ENCODE measurements at places on chromosomes 16 and 17. TPM values are rescaled to one million over a fixed set of nuclear protein-coding genes. Genes with fewer than 3 reads are reported as not detected.

DNA sequence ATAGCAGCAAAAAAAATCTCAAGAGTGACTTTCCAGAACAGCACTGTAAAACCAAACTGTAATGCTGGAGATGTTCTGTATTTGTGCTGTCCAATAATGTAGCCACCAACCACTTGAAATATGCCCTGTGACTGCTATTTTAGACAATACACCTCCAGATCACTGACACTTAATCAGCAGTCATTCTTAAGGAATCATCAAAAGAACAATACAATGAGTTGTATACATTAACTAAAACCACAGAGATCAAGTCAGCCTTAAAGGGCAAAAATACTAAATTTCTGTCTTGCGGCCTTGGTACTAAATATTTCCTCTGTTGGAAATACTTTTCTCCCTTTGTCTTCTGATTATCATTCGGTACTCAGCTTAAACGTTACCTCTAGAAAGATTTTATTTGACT is 33.6 kb upstream of the ANKFY1 start:
- no peak for DNase-seq

GRCh38 chr16:71626018-71626857 is at the start of gene MARVELD3:
TSS of gene MARVELD3 (plus strand) at chr16:71626184. CDS start at chr16:71626230, 46 bp downstream.
- DNase-seq, result peak; percentile 87

- no peak for DNase-seq
Observed at GRCh38 chr17:74779948-74780400, 3.8 kb upstream of the NAT9 start.

DNA sequence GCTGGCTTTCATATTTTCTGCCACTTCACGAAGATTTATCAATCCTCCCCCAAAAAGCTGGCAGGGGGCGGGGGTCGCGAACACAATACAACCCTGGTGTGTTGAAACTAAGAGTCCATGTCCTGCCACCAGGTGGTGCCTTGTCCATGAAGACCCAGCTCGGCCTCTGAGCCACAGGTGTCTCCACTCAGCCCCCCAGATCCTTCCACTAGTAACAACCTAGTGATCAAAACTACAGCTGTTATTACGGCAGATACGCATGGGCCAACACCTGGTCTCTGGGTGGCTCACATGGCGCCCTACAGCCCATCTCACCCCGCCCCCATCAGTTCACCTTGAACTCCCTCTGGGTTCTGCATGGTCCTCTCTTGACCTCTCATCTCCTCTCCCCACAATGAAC is 27.7 kb downstream of the USP7 start:
- no peak for DNase-seq

DNA sequence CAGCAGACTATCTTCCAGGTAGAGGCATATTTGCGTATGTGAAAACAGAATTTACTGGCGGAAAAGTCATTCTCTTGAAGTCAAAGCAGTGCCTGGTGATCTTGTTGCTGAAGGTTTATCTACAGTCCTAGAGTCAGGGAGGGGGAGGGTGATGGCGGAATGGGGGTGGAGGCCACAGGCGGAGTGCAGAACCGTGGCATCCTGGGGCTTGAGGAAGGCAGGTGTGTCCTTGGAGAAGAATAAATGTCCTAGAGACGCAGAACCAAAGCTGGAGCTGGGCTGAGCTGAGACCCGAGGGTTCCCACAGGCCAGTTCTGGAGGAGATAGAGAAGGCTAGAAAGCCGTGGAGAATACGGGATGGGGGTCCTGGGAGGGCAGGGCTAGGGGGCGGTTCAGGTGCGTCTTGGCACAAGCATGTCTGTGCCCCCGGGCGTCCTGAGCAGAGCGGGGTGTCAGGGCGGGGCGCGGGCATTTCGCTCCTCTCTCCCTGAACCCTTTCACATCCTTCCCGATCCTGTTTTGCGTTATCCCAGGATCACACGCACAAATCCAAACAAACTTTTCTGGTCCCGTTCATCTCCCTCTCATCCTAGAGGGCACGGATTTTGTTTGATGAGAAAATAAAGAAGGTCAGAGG is 76.9 kb upstream of the CREBBP start:
- DNase-seq, result no peak

- no peak for DNase-seq
Observed at GRCh38 chr16:4904942-4905615, 31.9 kb downstream of the PPL start.

- DNase-seq, result no peak
Observed at GRCh38 chr16:7268182-7268581, 64.5 kb upstream of the RBFOX1 start.

DNA sequence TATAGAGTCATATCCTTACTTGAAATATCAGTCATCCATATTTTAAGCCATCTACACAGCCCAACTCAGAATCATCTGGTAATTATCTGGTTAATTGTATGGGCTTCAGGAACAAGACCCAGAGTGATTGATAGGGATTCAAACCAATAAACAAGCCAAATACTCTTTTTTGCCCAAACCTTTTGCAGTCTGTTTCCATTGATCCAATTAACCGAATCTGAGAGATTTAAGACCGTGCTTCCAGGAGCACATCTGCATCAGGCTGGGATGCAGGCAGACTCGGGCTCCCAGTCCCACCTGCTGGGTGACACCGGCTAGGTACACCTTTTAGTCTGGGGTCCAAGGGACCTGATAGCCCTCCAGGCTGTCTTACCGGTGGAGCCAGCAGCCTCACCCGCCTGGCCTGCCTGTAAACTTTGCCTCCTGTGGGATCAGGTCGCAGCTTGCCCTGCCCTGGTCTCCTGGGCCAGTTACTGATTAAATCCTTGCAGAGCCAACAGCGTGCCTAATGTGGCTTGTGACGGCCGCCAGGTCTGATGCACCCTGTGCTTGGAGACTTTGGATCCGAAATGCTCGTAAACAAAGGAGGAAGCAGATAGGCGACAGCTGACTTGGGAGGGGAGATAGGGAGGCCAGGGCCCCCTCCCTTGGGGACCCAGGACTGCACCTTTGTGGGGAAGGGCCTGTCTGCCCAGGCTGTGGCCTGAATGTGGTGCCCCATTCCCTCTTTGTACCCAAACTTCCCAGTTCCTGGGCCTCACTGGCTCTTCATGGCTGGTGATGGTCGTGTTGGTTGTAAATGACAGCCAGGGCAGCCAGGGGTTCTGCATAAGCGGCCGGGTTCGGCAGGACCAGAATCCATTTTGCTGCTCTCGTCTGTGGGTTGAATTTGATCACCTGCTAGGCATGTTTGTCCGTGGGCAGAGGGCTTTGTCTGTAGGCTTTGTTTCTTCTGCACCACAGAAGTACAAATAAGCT is 3.8 kb downstream of the CMIP start:
- DNase-seq, result peak; percentile 64

DNA sequence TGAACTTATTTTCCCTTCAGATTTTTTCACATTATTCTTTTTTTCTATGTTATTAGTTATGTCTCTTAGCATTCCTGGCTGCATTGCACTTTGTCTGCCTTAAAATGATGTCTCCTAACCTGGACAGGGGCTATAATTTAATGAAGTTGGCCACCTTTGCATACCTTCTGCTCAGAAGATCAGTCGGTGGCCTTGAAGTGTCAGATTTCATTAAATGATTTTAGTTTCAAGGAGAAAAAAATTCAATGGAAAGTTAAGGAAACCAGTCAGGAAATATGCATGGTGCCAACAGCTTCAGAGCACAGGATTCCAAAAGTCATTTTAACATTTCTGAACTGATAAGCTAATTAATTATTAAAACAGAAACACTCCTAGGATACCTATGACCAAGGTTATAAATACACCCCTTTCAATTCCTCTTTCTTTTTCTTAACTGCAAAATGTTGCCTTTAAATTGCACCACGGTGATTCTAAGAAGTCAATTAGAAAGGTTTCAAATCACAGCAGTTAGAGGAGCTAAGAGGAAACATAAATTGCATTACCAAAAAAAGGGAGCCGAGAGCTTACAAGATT is 533.4 kb downstream of the KCNJ2 start:
- no peak for DNase-seq

- DNase-seq, result no peak
Observed at GRCh38 chr16:84941921-84942320, 69.4 kb downstream of the ZDHHC7 start.

DNA sequence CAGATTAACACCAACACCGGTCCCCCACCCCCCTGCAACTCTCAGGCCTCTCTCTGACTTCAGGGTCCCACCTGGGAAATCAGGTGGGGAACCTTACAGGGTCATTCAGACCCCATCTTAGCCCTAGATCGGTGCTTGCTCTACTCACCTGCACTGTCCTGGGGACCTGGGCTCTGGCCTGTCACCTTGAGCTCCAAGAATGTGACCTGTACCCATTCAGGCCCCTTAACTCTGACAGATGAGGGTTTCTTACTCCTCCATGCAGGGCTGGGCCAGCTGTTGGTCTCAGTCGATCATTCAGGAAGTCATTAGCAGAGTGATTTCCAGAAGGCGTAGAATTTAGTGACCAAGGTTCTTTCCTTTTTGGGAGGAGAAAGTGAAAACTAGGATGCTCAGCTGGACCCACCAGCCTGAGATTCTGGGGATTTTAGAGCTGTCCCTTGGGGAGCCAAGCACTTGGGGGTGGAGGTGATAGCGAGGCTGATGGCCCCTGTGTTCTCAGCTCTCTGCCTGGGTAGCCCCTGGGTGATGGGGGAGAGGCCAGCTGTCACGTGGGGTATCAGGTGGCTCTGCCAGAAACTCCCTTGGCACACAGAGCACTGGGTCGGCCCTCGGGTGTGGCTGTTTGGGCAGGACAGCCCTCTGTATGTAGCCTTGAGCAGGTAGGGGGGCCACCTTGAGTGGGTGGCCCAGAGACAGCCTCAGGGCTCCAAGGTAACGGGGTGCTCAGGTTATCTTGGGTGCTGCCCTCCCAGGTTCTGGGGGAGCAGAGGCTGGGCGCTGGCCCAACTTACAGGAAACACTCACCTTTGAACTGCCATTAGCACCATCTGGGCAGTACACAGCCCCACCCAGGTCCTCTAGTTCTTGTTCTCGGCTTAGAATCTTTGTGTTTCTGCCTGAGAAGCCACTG is 724 bp downstream of the MVP start:
- DNase-seq, result peak; percentile 87

- DNase-seq, result no peak
Observed at GRCh38 chr16:337437-337836, 15.1 kb downstream of the AXIN1 start.

- no peak for DNase-seq
Observed at GRCh38 chr17:75130632-75131277, 787 bp downstream of the NT5C start.

- DNase-seq, result no peak
Observed at GRCh38 chr17:5050278-5050677, 15.1 kb upstream of the SLC52A1 start.

GRCh38 chr16:49876716-49877129 is 20.8 kb upstream of the ZNF423 start:
- peak; percentile 67 for DNase-seq

DNA sequence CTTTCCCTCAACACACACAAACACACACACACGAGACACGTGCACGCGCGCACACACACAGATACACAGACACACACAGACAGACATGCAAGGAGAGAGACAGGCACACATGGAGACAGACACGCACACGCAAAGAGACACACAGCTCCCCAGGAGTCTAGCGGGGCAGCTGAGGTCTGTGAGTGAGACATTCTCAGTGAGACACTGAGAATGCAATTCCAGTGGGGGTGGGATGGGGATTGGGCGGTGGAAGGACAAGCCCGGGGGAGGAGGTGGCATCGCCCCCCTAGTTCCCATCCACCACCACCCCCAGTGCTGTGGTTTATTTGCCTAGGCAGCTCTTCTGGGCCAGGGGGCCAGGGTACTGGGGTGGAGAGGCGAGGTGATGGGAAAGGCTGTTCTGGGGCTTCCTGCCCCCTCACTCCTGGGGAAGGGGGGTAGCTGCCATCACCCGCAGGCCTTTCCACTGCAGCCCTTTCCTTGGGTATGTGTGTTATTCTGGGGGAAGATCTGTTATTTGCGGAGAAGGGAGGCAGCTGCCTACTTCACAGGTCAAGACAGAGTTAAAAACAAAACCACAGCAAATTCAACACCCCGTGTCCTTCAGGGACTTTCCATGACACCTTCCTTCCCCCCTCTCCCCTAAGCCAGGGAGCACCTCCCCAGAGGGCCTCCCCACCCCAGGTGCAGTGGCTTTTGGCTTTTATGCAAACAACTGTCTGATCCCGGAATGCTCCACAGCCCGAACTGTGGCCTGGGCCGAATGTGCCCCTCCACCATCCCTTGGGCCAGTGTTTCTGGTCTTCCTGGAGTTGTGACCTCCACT is 18.0 kb downstream of the GRB7 start:
- DNase-seq, result no peak

- peak; percentile 36 for DNase-seq
Observed at GRCh38 chr17:83179374-83179773, 100.0 kb downstream of the METRNL start.

DNA sequence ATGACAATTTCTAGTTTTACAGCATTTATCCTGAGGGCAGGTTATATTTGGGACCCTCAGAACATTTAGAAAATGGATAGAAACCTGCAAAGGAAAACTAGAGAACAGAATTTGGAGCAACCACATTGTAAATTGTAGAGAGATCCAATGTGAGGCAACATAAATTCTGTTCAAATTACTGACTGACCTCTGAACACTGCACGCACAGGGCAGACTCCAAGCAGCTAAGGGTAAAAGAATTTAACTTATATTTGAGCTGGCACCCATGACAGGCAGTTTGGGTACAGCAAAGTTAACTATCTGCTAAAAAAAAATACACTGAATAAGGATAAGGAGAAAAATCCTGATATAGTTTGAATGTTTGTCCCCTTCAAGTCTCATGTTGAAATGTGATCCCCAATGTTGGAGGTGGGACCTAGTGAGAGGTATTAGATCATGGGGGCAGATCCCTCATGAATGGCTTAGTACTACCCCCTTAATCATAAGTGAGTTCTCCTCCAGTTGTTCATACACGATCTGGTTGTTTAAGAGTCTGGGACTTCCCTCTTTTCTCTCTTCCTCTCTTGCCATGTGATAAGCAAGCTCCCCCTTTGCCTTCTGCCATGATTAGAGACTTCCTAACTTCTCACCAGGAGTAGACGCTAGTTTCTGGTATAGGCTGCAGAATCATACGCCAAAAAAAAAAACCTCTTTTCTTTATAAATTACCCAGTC is 75.7 kb downstream of the FBXL20 start:
- DNase-seq, result no peak

DNA sequence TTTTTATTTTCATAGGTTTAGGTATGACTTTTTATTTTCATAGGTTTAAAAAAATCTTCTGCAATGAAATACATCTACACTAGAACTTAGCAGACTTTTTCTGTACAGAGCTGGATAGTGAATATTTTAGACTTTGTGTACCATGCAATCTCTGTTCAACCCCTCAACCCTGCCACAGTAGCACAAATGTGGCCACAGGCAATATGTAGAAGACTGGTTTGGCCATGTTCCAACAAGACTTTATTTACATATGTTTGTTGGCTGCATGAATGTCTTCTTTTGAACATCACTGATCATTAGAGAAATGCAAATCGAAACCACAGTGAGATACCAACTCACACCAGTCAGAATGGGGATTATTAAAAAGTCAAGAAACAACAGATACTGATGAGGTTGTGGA is 229.2 kb downstream of the SHISA9 start:
- DNase-seq, result no peak

BCL6B gene
- total RNA-seq, result 21.6 TPM

SLC13A2 gene
- total RNA-seq, result 0.62 TPM

WNK4 gene
- total RNA-seq, result not detected

SEPTIN1 gene
- 8.2 TPM for total RNA-seq

SPIRE2 gene
- 41.6 TPM for total RNA-seq

CSH2 gene
- total RNA-seq, result not detected

All from ureter (tissue), 1 donor.